Esophagus mucosa (tissue), 1 donor: ENCODE measurements at places on chromosomes 2 and 18. TPM values are rescaled to one million over a fixed set of nuclear protein-coding genes. Genes with fewer than 3 reads are reported as not detected.

Gene TXNDC2
- total RNA-seq = not detected

Gene SLC35F6
- 42.7 TPM for total RNA-seq

Gene FOXD4L1
- 0.16 TPM for total RNA-seq

Gene CNTNAP5
- not detected for total RNA-seq

Gene RPIA
- 9.5 TPM for total RNA-seq
